ENCODE measurements at places on chromosomes 5 and 9. TPM values are rescaled to one million over a fixed set of nuclear protein-coding genes. Genes with fewer than 3 reads are reported as not detected.

DNA sequence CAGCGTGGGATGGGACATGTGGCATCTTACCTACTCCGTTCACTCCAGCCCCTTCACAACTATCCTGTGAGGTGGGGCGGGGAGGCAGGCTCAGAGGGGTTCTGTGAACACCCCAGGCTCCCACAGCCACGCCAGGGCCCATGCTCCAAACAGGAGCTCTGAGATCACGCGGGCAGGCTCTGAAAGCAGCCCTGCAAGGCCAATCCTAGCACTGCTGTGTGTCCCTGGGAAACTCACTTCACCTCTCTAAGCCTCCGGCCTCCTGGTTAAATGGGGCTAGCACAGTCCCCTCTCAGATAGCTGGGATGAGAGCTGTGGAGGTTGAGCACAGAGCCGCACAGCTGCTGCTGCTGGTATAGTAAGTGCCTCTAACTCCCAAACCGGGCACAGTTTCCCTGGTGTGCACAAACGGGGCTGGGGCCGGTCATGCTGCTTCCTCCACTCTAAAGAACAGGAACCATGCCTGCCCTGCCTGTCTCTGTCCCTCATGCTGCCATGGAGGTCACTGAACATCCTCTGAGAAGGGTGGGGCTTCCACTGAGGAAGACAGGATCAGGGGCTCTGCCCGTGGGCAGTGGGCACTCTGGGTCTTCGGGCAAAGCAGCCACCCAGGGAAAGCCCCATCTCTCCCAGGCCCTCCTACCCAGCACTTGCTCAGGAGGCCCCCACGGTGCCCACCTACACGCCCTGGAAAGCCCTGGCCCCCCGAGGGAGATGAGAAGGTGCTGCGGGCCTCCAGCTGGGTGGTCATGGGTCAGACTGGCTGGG lies 13.0 kb upstream of the ASS1 start:
- H3K4me3 ChIP-seq: no peak overlapping the region
- no peak for DNase-seq
- peaks cover 41% of the 10 kb centered on the region for H3K27me3 ChIP-seq
- no peaks in the 10 kb centered on the region for H3K36me3 ChIP-seq
- H3K4me1 ChIP-seq: peaks cover 3% of the 10 kb centered on the region

DNA sequence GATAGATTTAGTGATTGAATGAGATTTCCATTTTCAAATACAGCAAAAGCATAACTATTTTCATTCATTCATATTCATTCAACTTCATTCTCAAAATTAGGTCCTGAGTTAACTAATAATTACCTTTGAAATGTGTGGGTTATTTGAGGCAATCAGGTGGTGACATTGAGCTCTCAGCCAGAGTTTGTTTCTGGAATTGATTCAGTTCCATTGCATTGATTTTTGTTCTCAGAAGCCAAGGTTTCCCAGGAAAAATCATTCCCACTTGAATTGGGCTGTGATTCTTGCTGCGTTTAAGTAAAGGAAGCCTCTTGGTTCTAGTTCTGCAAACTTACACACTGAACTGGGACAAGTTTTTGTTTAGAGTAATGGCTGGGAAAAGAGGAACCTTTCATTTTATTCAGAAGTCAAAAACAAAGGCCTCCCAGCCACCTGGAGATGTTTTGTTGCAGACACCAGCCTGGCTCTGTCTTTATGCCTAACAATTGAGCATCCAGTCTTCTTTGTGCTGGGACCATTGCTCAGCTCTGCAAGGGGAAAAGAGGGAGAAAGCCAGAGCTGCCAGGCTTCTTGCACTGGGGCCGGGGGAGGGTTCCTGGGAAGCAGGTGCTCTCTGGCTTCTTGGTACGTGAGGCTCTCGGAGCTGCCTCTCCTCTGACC lies 198.6 kb downstream of the TRIO start:
- no peak for DNase-seq
- H3K4me1 ChIP-seq: no peaks in the 10 kb centered on the region
- no peak overlapping the region for H3K4me3 ChIP-seq
- H3K36me3 ChIP-seq: peaks cover 30% of the 10 kb centered on the region
- H3K27ac ChIP-seq: no peak overlapping the region

DNA sequence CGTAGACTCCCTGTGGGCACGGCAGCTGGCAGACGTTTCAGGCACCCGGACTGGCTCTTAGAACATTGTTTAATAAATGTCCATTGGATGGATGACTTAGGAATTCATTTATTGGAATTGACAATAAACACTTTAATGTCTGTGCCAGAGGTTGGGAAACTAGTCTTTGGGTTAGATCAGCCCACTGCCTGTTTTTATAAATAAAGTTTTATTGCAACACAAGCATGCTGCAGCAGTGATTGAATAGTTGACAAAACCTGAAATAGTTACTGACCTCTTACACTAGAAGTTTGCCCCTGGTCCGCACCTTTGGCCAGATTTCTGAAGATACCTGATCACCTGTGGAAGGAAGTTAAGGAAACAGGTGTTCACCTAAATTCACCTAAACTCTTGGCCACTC lies 51.6 kb downstream of the DMRT1 start:
- H3K4me1 ChIP-seq: peaks cover 7% of the 10 kb centered on the region
- H3K27ac ChIP-seq: no peak overlapping the region
- peaks cover 27% of the 10 kb centered on the region for H3K27me3 ChIP-seq
- no peak for DNase-seq

- no peak for DNase-seq
- H3K36me3 ChIP-seq: peaks cover 24% of the 10 kb centered on the region
- no peak overlapping the region for H3K4me3 ChIP-seq
- H3K27ac ChIP-seq: no peak overlapping the region
- H3K27me3 ChIP-seq: peaks cover 9% of the 10 kb centered on the region
- H3K4me1 ChIP-seq: no peaks in the 10 kb centered on the region
Measured at GRCh38 chr5:32777733-32778132, 66.6 kb downstream of the NPR3 start.

Gene PCAT7
- 10.0 TPM for total RNA-seq
